ENCODE measurements at places on chromosomes 6 and 20.
A peak's percentile ranks its signal among the peaks of the same experiment; 100 is the strongest.

DNA sequence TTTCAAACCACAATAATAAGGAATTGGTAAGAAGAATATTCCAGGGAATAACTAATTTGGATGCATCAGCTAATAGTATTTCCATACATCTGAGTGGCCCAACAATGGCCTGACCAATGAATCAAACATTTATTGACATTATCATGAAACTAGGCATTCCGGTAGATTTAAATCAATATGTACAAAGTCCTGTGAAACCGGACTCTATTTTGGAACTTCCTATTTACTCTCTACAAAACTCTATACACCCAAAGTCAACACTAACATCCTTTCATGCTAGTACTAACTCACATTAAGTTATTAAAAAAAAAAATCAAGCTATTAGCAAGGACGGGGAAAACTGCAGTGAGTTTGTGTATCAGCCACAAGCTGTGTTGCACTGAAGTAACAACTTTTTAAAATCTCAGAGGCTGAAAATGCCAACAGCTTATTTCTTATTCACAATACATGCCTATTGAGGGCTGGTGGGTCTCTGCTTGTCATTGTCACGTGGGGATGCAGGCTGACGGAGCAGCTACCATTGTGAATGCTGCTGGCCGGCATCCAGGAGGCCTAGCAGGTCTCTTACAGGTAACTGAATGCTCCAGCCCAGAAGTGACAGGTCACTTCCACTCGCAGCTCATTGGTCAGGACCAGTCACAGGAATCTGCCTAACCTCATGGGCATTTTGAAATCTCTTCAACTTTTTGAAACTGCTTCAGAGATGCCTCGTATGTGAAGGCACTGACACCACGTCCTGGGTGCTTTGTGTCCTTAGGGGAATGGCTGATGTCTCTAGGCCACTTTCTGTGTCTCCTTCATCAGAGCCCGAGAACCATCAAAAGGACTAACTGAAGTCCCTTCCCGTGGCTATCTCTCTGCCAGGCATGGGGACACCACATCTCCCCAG lies 76.3 kb downstream of the SLC22A23 start:
- no peak for ATAC-seq

GRCh38 chr6:17169291-17169690 lies 67.4 kb downstream of the STMND1 start:
- ATAC-seq, result no peak

DNA sequence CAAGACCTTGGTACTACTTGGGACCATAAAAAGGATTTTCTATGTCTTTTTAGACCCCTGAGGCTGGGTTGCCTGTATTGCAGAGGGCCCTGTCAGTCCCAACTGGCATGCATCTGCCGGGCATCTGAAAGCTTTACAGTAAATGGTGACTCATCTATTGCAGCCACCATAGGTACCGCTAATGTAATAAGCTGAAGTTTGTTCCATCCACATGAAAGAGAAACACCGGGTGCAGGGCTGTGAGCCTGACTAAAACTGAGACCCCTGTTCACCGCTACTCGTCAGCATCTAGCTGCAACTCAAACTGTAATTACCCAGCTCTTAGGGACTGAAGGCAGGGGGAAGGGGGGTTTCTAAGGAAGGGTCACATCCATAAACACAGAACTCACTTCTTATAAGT lies 49.5 kb downstream of the TRERF1 start:
- peak; percentile 86 for ATAC-seq

DNA sequence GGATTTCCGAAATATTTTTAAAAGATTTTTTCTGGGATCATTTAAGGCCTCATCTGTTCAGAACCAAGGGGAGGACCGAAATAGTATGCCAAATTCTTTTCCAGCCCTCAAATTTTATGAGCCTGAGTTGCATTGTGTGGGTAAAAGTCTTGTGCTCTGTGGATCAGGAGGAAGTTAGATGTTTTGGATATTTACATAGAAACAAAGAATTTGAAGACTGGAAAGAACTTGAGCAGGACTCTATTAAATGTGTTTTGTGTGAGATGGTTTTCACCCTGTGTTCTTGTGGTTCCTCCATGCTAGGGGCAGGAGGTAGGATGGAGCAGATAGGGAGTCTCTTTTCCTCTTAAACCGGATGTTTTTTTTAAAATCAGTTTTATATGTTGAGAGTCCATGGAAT lies 329.1 kb downstream of the LAMA2 start:
- ATAC-seq, result no peak

DNA sequence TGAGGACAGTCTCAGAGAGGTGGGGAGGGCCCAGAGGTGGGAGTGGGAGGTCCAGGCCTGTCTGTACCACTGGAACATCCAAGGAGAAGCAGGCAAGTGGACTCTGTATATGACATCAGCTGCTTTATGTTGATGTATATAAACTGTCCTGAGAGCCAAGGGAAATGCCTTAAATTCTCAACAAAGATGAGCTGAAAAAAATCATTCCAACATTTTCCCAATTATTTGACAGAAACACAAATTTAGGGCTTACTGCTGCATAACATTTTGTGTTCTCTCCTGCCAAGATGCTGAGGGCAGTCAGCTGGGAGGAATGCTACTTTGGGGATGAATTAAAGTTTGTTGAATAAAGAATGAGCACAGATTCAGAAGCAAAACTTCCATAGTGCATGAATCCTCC lies 52.8 kb downstream of the FOXC1 start:
- ATAC-seq, result no peak

DNA sequence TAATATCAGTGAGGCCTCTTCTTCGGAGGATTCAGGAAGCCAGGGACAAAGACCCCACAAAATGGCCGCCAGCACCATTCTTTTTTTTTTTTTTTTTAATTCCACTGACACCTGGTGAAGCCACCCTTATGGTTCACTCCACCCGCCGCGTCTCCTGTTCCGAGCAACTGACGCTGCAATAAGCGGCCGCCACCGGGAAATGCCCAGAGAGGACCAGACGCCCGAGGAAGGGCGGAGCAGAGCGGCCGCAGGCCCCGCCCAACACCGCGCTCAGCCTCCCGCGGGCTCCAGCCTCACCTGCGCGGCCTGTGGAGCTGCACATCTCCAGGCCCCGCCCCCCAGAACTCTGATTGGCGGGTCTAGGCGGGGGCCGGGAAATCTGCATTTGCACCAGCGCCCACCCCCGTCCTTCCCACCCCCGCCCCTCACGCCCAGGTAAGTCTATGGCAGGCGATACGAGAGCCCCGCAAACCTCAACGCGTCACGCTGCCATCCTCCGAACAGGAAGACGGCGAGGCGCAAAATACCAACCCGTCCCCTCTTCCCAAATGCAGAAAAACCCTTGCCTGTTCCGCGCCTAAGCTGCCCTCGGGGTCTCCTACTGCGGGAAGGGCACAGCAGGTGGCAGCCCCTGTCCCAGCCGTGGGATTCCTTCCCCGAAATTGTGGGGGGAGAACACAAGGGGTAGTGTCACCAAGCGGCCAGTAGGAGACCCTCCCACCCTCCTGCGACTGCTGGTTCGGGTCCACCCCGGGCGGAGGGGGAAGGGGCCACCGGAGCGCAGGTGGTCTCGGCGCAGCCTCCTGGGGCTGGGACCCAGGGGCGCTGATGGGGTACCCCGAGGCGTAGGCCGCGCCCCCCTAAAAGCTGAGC lies 960 bp downstream of the ATP9A start:
- ATAC-seq, result peak; percentile 52

DNA sequence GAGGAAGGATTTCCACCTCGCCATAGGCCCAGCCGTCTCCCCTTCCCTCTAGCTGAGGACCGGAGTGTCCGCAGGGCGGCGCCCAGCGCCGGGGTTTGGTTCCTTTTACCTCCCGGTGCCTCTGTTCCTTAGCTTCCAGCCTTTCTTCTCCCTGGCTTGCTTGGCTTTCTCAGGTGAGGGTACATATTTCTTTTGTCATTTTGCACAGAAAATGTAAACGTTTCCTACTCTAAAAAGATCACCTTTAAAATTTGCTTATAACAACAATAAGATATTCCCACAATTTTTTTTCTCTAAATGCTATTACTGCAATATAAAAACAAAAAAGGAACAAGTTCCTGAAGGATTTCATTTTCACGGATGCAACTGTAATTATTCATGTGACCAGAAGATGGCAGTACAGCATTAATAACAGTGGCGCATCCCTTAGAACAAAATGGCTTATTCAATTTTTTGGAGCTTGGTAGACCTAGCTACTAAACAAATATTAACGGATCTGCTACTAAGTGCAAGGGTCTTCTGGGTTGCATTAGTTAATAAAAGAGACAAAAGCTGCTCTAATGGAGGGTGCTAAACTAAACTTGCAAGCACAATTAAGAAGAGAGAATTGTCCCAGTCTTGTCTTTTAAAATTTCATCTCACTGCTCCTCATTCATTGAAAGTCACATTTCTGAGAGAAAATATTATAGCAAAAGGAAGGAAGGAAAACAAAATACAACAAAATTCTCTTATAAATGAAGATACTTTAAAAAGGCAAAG lies 172.9 kb downstream of the ADGRG6 start:
- no peak for ATAC-seq

Measured in stimulated activated memory B cell treated with anti-CD40 and anti-IgM and Interleukin-4, amounts not matched to agents 10 μg/mL and 1 μg/mL and 100 μg/mL, for 72 hours (primary cell).